GDM1 (cell line): ENCODE measurements at places on chromosomes 11 and 22.

- DNase-seq = no peak
Measured at GRCh38 chr22:28222976-28223745, 304.1 kb upstream of the PITPNB start.

DNA sequence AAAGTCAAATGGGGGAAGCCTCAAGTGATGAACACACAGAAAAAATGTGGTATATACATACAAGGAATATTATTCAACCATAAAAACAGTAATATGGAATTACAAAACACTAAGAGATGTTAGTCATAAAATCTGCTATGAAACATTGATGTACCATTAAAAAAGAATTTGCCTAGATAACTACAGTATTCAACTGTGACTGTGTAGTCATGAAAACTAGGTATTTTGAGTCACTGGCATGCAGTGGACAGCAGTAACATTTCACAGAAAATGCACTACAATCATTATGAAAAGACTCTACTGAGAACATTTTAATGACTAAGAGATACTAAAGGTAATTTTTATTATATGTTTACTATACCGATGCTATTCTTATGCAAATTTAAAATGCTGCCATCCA lies 11.7 kb downstream of the ZNF195 start:
- no peak for DNase-seq

DNA sequence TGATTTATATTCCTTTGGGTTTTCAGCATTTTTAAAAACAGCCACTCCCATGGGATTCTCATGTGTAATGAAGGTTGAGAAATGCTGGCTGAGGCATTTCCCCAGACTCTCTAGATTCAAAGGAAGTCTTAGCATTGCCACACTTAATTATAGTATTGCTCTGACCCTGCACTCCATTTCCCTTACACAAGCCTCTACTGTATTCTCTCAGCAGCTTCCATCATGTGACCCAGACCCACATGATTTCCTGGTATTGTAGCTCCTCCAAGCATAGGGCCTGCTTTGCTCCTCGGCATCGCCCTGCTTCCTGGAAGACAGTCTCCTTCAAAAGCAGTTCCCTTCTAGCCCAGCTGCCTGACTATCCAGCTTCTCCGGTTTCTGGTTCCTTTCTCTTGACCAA lies 261.5 kb downstream of the LARGE1 start:
- no peak for DNase-seq

DNA sequence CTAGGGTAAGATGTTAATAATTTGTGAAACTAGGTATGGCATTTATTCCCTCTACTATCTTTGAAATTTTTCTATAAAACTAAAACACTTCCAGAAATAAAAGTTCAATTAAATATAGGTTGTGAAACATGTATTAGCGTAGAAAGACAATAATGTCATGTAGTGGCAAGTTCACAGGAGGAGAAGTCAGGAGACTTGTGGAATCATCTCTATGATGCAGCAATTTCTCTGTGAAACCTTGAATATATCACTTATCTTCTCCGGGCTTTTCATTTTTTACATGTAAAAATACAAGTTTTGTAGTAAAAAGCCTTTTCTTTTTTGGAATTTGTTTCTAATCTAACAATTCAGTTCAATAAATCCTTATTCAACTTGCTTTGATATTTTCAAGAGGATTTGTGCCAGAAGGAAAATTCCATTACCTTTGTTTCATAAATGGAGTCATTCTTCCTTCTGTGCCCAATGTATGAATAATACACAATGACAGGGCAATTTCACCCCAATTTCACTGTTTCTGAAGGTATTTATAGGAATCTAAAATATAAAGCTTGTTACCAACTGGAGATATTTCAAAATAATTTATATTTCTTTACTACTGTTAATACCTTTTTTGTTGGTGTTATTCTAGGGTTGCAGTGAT lies 758.3 kb downstream of the FAM181B start:
- no peak for DNase-seq

DNA sequence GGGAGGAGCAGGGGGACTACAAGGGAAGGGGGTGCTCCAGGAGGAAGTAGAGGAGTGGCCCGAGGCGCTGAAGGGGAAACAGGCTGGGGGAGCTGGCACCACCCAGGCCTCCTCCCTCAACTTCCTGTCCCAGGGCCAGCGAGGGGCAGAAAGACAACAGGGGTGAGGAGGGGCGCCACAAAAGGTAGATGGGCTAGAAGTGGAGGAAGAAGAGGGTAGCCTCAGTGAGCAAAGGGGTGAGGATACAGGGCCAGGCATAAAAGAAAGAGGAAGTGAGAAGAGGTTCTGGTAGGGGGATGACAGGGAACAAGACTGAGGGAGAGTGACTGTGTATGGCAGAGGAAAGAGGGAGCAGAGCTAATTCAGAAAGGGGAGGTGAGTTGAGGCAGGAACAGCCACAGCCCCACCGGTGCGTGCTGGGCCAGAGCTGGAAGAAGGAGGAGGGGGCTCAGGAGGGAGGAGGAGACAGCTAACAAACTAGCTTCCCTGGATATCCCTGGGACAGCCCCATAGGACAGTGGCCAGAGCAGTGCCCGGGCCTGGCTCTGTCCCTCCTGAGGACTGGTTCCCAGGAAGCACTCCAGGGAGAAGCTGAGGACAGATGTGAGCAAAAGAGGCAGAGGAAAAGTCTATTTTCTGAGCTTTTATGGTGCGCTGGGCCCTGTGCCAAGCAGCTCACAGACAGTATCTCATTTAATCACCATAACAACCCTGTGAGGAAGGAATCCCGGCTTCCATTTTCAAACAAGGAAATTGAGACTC lies 8.5 kb downstream of the DCHS1 start:
- peak; percentile 68 for DNase-seq

GRCh38 chr22:31577711-31578110 lies 81.4 kb downstream of the SFI1 start:
- no peak for DNase-seq

DNA sequence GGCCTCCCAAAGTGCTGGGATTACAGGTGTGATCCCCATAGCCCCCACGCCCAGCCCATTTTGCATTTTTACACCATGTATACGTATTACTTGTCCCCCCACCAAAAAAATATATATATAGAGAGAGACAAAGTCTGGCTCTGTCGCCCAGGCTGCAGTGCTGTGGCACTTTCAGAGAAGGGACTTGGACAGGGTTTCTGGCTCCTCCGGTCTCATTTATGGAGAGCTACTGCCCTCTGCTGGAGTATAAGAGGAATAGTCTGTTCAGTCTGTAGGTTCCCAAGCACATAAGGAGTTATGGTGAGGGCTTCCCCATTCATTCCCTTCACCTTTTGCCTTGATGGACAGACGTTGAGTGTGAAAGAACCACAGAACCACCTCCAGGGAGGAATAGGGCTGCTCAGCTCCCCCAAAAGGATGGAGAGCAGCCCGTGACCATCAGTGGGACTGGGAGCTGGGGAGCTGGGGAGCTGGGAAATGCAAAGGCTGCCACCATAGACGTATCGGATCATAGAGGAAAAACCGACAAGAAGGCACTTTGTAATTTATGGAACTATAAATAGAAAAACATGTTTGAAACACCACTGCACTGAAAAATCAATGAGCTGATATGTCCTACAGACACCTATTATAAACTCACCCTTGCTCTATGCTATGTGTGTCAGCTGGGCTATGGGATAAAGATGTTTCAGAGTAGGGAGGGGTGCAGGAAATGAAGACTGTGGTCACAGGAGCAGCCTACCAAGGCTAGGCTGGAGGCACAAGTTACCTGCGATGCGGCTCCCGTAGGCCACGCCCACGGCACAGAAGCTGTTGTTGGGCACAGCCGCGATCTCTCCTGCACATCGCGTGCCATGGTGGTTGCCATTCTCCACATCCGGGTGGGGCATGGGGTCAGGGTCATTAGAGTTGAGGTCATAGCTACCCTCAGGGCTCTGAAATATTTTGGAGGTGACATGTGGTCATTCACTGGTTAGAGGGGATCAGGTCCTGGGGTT lies 5.2 kb downstream of the PCSK7 start:
- DNase-seq = peak; percentile 62

GRCh38 chr11:44605068-44605708 lies 39.7 kb downstream of the CD82 start:
- no peak for DNase-seq
